ENCODE measurements at places on chromosomes 3 and 15.

- H3K27ac ChIP-seq, result no peak overlapping the region
- no peak overlapping the region for H3K4me3 ChIP-seq
- H3K4me1 ChIP-seq, result no peaks in the 10 kb centered on the region
Observed at GRCh38 chr15:92305343-92305742, 88.3 kb upstream of the ST8SIA2 start.

DNA sequence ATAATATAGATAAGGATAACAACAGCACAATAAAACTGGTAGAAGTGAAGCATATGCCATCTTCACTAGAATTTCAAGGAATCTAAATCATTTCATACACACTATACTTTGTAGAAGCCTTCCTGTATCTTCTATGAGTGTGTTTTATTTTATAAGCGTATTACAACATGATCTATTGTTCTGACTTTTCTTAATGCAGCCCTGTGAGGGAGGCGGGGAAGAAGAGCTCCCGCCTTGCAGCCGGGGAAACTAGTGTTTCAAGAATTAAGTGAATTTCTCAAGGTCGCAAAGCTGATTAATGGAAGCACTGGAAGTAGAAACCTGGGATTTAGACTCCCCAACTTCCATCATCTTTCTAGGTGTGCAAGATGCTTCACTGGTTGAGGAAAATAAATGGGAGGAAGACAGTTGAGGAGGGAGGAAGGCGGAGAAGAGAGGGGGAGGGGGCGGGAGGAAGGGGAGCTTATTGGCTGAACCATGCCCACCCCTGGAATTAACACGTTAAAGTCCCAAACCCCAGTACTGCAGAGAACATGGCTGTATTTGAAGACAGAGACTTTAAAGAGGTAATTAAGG, 32.9 kb downstream of the VGLL4 start:
- no peaks in the 10 kb centered on the region for H3K36me3 ChIP-seq
- no peak overlapping the region for H3K4me3 ChIP-seq
- H3K4me1 ChIP-seq, result peaks cover 5% of the 10 kb centered on the region
- DNase-seq, result no peak
- H3K27ac ChIP-seq, result peak overlapping the region; percentile 13

- no peaks in the 10 kb centered on the region for H3K4me1 ChIP-seq
- H3K4me3 ChIP-seq, result no peak overlapping the region
- H3K27me3 ChIP-seq, result no peaks in the 10 kb centered on the region
- no peaks in the 10 kb centered on the region for H3K36me3 ChIP-seq
Observed at GRCh38 chr3:10889206-10889960, 73.4 kb downstream of the SLC6A11 start.

GRCh38 chr15:99054025-99054387, 46.4 kb upstream of the PGPEP1L start:
- H3K4me1 ChIP-seq, result no peaks in the 10 kb centered on the region
- no peaks in the 10 kb centered on the region for H3K27me3 ChIP-seq
- no peak for DNase-seq
- H3K27ac ChIP-seq, result no peak overlapping the region
- H3K4me3 ChIP-seq, result no peak overlapping the region

- peaks cover 62% of the 10 kb centered on the region for H3K27me3 ChIP-seq
- H3K4me3 ChIP-seq, result no peak overlapping the region
- no peak for DNase-seq
- H3K27ac ChIP-seq, result no peak overlapping the region
- H3K4me1 ChIP-seq, result no peaks in the 10 kb centered on the region
Observed at GRCh38 chr15:78342021-78342420, 1.9 kb downstream of the CRABP1 start.

DNA sequence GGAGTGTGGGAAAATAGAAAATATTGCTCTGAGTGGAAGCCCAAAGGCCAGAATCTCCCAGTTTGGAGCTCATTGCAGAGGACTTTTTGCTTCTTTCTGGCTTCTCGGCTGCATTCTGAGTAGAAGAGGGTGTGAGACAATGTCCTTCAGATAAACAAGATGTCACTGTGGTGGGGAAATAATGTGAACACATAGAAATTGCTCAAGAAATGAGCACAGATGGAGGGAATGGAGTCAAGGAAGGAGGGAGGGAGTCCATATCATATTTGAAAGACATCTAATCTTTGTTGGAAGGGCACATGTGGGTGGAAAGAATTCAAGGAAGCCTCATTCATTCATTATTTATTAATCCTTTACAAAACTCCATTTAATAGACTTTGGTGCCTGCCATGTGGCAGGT, 145.3 kb downstream of the FAM43A start:
- DNase-seq, result no peak
- no peak overlapping the region for H3K4me3 ChIP-seq
- H3K4me1 ChIP-seq, result no peaks in the 10 kb centered on the region
- H3K27ac ChIP-seq, result no peak overlapping the region
- H3K27me3 ChIP-seq, result peaks cover 5% of the 10 kb centered on the region

GRCh38 chr3:52608337-52608736, 71.9 kb downstream of the UQCC5 start:
- no peak overlapping the region for H3K4me3 ChIP-seq
- no peak overlapping the region for H3K27ac ChIP-seq
- peaks cover 9% of the 10 kb centered on the region for H3K36me3 ChIP-seq
- H3K4me1 ChIP-seq, result no peaks in the 10 kb centered on the region
- no peak for DNase-seq
- no peaks in the 10 kb centered on the region for H3K27me3 ChIP-seq

GRCh38 chr15:80015156-80015555, 44.2 kb upstream of the BCL2A1 start:
- no peak for DNase-seq
- H3K4me3 ChIP-seq, result no peak overlapping the region
- peaks cover 6% of the 10 kb centered on the region for H3K4me1 ChIP-seq
- H3K27ac ChIP-seq, result no peak overlapping the region
- H3K36me3 ChIP-seq, result no peaks in the 10 kb centered on the region

- H3K36me3 ChIP-seq, result no peaks in the 10 kb centered on the region
- no peaks in the 10 kb centered on the region for H3K27me3 ChIP-seq
- no peak overlapping the region for H3K27ac ChIP-seq
- H3K4me3 ChIP-seq, result no peak overlapping the region
- no peaks in the 10 kb centered on the region for H3K4me1 ChIP-seq
Observed at GRCh38 chr3:82229397-82229796, 468.0 kb upstream of the GBE1 start.

DNA sequence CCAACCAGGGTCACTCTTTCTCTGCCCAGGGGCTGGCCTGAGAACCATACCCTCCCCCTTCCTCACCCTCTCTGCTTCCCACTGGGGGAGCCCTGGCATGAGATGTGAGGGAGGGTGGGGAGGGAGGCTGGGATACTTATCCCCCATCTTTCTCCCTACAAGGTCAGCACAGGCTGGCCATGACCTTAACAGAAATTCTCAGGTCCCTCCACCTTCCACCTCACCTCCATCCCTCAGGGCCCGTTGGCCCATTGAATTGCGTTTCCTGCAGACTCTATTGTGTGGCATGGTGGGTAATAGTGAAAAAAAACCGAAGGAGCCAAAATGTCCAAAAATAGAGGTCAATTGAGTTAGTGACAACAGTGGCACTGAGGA, 159.5 kb downstream of the OR4M2 start:
- no peaks in the 10 kb centered on the region for H3K36me3 ChIP-seq
- no peaks in the 10 kb centered on the region for H3K27me3 ChIP-seq
- H3K4me1 ChIP-seq, result no peaks in the 10 kb centered on the region
- H3K27ac ChIP-seq, result no peak overlapping the region
- DNase-seq, result no peak
- no peak overlapping the region for H3K4me3 ChIP-seq

DNA sequence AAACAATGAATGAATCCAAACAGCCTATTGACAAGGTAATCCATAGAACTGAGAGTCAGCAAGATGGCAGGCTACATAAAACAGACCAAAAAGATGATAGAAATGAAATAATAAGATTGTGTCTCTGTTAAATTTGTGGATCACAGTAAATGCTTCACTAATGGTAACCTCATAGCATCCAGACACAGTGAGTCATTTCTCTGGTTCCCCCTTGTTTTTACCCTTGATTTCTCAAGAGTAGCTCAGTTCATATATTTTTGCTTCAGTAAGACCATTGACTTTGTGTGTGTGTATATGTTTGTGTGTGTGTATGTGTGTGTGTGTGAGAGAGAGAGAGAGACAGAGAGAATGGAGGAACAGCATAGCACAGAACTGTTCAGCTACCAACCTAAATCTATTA, 546.9 kb downstream of the RBMS3 start:
- H3K27ac ChIP-seq, result no peak overlapping the region
- H3K4me3 ChIP-seq, result no peak overlapping the region
- DNase-seq, result peak; percentile 27
- no peaks in the 10 kb centered on the region for H3K27me3 ChIP-seq
- H3K36me3 ChIP-seq, result no peaks in the 10 kb centered on the region

- no peak overlapping the region for H3K27ac ChIP-seq
- no peaks in the 10 kb centered on the region for H3K27me3 ChIP-seq
- H3K4me1 ChIP-seq, result no peaks in the 10 kb centered on the region
- H3K4me3 ChIP-seq, result no peak overlapping the region
- DNase-seq, result no peak
Observed at GRCh38 chr15:89645680-89646079, 9.6 kb downstream of the KIF7 start.
